ENCODE measurements at places on chromosomes 7 and 10.
A peak's percentile ranks its signal among the peaks of the same experiment; 100 is the strongest.

DNA sequence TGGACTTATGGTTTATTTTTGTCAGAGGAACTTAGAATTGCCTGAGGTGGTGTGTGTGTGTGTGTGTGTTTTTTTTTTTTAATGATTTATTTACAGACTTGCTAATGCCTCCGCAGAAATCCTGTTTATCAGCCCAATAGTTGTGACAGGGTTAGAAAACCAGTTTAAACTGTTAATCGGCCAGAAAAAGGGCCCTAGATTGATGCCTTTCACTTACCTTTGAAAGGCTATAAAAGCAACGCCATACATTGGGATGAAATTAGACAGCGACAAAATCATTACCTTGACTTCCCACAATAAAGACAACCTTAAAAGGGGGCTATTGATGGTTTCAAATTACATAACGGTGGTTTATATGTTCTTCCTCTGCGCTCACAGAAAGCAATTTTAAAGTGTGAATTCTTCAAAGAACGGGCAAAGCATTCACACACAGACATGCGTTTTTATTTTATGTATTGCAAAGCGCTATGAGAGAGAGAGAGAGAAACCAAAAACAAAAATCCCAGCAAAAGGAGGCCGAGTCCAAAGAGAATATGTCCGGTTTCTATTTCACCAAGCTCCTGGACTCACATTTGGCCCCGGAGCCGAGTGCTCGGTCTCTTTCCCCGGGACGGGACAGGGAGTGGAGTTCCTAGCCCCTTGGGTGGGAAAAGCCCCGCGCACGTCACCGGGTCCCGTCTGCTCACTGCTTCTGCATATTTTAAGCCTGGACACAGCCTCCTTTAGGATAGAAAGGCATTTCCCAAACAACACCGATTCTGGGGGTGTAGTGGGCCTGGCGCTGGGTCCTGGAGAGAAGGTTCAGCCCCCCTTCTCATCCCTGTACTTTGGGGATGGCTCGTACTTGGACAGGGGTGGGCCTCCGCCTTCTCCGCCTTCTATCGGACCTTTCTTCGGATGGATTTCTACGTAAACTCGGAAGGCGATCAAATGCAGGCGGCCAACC lies 26.8 kb upstream of the VAX1 start:
- DNase-seq, result no peak

GRCh38 chr7:107228291-107228690 lies 59.5 kb downstream of the HBP1 start:
- no peak for DNase-seq

- DNase-seq, result no peak
Observed at GRCh38 chr7:127928852-127929251, 102.4 kb downstream of the LRRC4 start.

DNA sequence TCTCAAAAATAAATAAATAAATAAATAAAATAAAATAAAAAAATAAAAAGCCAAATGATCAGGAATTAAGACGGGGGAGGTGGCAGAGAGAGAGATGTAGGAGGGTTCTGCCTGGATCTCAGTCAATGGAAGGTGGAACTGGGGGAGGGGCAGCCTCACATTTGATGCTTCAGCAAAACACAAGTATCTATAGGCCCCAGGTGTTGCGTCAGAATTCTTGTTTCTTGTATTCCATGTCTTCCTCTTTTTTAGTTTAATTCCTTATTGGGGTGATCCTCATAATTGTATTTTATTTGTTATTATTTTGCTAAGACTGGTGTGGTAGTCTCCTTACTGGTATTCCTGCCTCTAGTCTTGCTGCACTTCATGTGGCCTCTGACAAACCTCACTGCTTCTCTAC lies 41.4 kb upstream of the SMARCD3 start:
- no peak for DNase-seq

- no peak for DNase-seq
Observed at GRCh38 chr10:110056822-110057221, 49.0 kb downstream of the ADD3 start.

- DNase-seq, result no peak
Observed at GRCh38 chr10:92638037-92638436, 45.1 kb downstream of the KIF11 start.

DNA sequence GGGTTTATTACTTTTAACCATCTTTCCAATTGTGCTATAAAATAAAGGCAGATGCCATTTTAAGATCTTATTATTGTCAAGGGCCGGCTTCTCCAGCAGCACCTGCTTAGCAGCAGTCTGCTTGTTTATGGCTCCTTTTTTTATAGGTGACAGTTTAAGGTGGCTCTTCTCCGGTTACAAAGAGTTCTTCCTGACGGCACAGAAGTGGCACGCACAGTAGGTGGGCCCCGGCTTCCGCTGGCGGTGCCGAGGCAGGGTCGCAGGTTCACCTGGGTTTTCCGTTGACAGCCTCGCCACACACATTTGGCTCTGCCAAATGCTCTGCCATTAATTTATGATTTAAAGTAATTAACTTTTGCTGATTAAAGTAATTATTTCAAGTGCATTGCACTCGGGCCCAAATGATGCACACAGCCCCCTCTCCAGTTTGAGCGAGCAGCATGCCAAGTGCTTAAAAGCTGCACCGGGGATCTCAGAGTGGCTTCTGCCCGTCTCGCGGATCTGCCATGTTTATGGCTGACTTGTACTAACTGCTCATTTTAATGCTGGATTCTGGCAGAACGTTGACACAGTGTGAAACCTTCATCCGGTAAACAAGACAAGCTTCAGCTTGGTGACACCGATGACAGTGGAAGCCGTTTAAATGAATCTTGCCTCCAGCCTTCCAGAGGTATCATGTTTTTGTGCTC lies 355.1 kb upstream of the MKI67 start:
- DNase-seq, result no peak

DNA sequence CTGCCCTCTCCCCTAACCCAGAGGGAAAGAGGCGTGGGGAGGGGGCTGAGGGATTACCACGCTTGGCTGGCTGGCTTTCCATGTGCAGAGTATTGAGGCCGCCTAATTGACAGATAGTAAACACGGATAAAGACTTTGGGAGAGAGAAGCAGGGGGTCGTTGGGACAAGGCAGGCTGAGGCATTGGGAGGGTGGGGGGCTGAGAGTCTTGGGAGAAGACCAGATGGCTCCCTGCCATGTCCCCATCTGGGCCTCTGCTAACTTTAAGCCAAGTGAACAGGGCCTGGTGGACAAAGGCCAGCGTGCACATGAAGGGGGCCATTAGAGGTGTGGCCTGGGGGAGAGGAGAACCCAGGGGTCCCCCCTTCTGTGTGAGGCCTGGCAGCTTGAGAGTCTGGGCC lies 55.4 kb upstream of the MXI1 start:
- no peak for DNase-seq

GRCh38 chr10:1241973-1242935 lies 186.1 kb downstream of the WDR37 start:
- DNase-seq, result no peak

DNA sequence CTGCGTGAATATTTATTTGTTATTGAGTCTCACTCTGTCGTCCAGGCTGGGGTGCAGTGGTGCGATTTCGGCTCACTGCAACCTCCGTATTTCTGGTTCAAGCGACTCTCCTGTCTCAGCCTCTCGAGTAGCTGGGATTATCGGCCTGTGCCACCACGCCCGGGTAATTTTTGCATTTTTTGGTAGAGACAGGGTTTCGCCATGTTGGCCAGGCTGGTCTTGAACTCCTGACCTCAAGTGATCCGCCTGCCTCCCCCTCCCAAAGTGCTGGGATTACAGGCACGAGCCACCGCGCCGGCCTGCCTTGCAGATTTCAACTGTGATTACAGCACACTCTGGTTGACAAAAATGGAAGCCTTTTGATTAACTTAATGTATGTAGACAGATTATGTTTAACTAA lies 730.0 kb upstream of the VSTM2A start:
- no peak for DNase-seq

GRCh38 chr7:156635529-156636385 lies 4.8 kb upstream of the RNF32 start:
- no peak for DNase-seq

DNA sequence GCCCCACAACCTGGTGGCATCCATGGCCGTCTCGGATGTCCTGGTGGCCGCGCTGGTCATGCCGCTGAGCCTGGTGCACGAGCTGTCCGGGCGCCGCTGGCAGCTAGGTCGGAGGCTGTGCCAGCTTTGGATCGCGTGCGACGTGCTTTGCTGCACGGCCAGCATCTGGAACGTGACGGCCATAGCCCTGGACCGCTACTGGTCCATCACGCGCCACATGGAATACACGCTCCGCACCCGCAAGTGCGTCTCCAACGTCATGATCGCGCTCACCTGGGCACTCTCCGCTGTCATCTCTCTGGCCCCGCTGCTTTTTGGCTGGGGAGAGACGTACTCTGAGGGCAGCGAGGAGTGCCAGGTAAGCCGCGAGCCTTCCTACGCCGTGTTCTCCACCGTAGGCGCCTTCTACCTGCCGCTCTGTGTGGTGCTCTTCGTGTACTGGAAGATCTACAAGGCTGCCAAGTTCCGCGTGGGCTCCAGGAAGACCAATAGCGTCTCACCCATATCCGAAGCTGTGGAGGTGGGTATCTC lies 1.1 kb downstream of the HTR5A start:
- DNase-seq, result no peak

DNA sequence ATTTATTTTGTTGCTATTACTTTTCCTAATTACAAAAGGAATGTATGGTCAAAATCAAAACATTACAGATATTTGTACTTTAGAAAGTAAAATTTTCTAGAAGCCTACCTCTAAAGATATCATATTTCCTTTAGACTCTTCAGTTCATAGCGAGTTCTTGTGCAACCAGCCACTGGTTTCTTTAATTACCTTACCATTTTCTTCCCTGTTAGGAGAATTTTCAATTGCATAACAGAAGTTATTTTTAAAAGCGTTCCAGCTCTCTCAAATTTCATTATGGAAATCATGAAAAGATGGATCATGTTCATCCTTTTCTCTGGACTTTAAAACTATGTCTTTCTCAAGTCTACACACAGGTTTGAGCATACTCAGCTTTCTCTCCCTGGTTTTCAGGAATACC lies 5.0 kb upstream of the TRUB1 start:
- DNase-seq, result peak; percentile 38

- peak; percentile 58 for DNase-seq
Observed at GRCh38 chr10:112643600-112644264, 196.7 kb downstream of the VTI1A start.

GRCh38 chr10:123269017-123269552 lies 114.9 kb downstream of the BUB3 start:
- no peak for DNase-seq

GRCh38 chr7:28986765-28987110 lies 28.6 kb upstream of the TRIL start:
- peak; percentile 82 for DNase-seq

DNA sequence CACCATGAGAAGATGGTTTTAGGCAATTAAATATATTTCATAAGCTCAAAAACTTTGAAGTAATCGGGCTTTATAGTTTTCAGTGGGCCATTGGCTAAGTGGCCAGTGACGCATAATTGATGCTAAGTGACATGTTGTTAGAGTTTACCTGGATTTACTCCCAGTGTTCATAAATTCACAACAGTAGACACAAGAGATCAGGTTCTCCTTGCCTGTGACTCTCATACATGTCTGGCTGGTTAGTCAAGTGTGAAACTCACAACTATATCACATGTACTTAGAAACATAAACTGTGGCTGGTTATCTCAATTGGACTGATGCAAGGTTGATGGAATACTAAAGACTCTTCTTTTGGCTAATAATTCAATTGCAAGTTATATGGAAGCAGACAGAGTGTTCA lies 26.2 kb downstream of the ASB15 start:
- no peak for DNase-seq

DNA sequence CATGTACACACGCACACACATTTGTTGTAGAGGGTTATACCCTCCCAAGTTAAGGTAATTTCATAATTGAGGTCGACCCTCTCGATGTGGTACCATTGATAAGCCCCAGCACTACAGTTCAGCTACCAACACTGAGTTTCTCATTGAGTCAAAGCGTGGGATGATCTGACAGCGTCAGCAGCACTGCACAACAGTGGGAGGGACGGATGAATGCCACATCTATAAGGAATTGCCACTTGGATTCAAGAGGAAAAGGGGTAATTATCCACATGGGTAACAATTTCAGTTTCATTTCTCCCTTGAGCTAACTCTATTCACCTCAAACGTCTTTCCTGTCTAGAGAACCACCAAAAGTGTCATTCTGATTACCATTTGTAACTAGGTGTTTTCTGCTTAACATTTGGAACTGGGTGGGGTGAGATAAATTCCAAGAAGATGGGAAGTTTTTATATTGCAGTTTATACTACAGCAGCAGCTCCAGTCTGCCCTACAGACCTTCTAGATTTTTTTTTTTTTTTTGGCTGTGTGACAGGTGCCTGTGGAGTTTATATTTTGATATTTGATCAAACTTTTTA lies 342.9 kb downstream of the AUTS2 start:
- DNase-seq, result no peak

- DNase-seq, result no peak
Observed at GRCh38 chr7:98727146-98727709, 110.1 kb downstream of the NPTX2 start.

DNA sequence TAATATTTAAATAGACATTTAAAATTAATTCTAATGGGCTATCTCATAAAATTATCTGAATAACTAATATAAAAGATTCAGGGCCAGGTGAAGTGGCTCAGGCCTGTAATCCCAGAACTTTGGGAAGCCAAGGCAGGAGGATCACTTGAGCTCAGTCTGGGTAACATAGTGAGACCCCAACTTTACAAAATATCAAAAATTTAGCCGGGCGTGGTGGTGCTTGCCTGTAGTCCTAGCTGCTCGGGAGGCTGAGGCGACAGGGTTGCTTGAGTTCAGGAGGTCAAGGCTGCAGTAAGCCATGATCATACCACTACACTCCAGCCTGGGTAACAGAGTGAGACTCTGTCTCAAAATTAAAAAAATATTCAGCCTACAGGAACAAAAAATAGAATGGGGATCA lies 12.5 kb downstream of the NOBOX start:
- no peak for DNase-seq

DNA sequence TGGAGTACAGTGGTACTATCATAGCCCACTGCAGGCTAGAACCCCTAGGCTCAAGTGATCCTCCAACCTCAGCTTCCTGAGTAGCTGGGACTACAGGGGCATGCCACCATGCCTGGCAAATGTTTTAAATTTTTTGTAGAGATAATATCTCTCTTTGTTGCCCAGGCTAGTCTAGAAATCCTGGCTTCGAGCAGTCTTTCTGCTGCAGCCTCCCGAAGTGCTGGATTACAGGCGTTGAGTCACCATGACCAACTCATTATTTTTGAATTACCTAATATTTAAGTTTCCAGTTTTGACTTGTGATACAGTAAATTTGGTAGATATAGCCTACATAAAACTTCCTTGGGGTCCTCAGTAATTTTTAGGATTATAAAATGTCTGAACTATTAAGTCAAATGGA lies 74.1 kb downstream of the RUNDC3B start:
- peak; percentile 30 for DNase-seq

DNA sequence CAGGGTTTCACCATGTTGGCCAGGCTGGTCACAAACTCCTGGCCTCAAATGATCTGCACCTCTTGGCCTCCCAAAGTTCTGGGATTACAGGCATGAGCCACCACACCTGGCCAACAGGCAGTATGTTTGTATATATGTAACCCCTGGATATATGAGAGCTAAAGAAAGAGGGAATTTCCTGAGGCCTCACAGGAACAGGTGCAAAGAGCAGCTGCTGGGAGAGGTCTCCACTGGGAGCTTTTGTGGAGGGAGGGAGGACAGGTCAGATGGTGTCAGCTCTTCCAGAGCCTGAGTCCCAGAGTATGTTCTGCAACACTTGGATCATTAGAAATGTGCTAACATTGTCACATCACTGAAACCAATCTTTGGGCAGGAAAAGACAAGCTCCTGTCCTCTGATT lies 110.1 kb upstream of the KIF5B start:
- no peak for DNase-seq

- DNase-seq, result no peak
Observed at GRCh38 chr10:1158066-1158465, 101.9 kb downstream of the WDR37 start.

Data from MCF 10A (cell line).